ENCODE measurements at places on chromosomes 3 and 15. TPM values are rescaled to one million over a fixed set of nuclear protein-coding genes. Genes with fewer than 3 reads are reported as not detected.

GRCh38 chr3:113329757-113330156, 111.5 kb downstream of the CFAP44 start:
- DNase-seq: no peak

DNA sequence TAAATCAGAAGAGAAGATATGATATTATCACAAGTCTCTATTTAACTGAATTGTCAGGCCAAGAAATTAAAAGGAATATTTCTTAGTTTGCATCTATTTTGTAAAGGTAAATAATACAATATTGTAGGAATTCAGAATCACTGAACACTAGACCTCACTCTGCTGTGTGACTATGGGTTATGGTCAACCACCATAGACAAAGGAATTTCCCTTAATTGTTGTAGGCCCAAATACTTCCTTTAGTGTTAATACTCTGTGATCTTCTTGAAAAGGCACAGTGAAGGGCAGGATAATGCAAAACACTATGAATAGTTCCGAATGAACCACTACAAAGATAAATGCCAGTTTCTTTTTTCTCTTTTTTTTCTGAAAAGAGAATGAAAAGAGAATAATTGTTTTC, 162.3 kb downstream of the TUSC7 start:
- no peak for DNase-seq

Gene CEP152
- polyA plus RNA-seq: 0.71 TPM

DNA sequence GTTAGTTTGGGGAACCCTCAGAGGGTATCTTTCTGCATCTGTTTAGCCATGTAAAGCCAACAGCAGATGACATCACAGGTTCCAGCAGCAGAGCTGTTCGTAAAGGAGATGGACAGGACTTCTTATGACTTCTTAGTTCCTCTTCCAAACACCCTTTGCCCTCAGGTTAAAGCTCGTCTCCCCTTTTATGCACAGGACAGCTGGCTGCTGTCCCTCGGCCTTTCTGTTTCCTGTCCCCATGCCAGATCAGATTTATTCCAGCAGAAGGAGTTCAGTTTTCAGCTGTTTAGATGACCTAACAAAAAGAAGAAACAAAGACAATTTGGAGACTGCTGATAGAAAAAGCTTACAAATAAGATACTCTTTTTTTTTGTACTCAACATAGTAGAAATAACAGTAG, 45.1 kb downstream of the SEC22A start:
- peak; percentile 15 for DNase-seq

Gene CFAP91
- polyA plus RNA-seq: 3.7 TPM

GRCh38 chr15:38692789-38693062, 128.1 kb upstream of the RASGRP1 start:
- no peak for DNase-seq

DNA sequence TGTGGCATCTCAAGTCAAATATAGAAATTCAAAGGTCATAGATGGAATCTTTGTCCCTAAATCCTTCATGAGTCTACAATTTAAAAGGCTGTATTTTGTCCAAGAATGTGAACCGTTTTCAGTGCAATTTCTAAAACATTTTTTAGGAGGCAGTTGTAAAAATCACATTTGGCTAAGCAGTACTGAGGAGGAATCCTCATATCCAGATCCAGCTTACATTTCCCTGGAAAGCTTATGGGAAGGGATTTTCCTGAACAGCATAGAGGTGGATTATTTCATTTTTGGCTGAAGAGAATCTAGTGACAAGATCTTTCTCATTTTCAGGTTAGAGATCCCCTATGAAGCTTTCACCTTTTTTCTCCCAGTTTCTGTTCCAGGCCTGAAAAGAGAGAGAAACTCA, 178.4 kb downstream of the POLR2M start:
- DNase-seq: no peak

DNA sequence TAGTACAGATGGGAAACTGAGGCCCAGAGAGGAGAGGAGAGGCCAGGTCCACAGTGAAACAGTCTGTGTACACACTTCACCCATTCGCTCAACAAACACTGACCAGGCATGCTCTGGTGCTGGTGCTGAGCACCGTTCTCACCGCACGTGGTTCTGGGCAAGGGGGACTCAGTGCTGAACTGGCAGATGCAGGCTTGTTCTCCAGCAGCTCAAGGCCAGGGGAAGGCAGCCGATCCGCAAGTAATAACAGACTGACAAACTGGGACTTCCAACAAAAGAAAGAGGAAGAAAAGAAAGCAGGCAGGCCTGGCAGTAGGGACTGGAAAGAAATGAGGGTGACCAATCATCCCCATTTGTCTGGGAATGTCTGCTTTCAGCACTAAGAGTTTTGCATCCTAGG, 25.6 kb upstream of the LINGO1 start:
- no peak for DNase-seq

DNA sequence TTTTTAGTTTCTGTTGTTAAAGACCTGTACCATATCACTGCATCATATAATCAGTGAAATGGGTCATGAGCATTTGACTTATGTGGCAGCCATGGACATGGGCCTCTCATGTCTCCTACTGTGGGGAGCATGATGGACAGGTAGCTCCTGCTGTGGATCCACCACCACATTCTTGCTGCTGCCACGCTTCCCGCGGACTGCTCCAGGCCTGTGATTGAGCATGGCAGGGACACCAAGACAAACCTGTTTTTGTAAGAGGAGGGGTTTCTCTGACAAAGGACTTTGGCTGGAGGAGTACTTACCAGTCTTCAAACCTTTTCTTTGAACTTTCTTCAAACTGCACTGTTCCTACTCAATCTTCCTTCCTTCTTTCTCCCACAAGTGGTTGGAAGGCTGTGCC, 17.9 kb upstream of the P2RY14 start:
- no peak for DNase-seq

DNA sequence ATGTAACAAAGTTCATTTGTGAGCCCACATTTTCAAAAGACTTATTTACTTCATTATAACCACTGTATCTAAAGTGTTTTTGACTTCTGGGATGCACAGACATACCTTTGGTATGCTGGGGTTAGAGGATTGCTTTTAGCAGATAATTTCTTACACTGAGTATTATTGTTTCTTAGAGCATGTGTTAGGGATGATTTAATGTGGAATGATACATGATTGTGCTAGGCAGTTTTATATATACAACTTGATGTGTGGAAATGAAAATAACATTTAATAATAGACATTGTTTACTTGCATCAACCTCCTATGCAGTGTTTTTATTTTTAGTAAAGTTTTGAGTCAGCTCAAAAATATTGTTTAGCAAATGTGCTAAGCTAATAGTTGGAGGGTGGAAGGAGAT, 3.4 kb downstream of the KIF23 start:
- DNase-seq: no peak

Gene DZIP1L
- 6.4 TPM for polyA plus RNA-seq

GRCh38 chr3:152328841-152329240, 60.1 kb downstream of the MBNL1 start:
- no peak for DNase-seq

- DNase-seq: no peak
These were observed 18.8 kb downstream of the APH1B start for GRCh38 chr15:63296195-63296594.

Gene C2CD4A
- polyA plus RNA-seq: not detected

DNA sequence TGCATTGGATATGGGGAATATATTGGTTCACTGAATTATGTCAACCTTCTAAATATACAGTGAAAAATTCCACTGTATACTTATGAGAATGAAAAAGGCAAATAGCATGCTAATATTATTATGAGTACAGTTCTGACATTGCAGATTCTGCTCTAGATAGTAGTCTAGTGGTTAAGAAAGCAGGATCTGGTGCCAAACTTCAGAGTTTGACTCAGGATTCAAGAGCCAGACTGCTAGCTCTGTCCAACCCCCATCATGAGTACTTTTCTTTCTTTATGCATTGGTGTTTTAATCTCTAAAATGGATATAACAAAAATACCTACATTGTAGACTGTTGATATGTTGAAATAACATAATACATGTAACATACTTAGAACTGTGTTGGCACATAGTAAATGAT, 57.3 kb upstream of the PLSCR4 start:
- no peak for DNase-seq

Gene COL8A1
- polyA plus RNA-seq: 16.7 TPM

GRCh38 chr3:48952510-48953118, 34.0 kb downstream of the ARIH2 start:
- DNase-seq: peak; percentile 36

DNA sequence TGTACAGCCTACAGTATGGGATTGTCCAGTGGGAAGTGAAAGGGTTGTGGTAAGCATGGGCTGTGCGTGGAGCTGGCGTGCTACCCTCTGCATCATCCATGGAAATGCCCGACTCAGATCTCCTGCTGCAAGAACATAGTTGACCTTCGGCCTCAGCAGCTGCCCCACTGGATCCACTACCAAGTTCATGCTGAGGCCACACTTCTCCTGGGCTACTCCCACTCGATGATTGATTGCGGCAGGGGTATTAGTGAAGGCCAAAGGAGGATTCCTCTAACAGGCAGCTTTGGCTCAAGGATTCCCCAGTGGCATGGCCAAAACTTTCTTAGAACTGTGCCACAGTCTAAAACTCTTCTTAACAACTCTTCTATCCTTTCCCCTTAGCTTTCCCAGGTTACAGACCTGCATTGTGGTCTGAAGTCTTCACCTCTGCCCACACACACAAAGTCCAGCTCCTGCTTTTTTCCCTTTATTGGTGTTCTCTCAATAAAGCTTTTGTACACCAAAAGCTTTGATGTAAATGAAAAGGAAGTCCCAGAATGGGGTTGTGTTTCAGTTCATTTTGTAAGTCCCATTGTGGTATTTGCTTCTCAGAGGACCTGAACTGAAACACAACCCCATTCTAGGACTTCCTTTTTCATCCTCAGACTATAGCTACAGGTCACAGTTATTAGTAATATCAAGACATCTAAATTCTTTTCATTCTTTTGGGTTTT, 4.9 kb upstream of the TBC1D5 start:
- no peak for DNase-seq

DNA sequence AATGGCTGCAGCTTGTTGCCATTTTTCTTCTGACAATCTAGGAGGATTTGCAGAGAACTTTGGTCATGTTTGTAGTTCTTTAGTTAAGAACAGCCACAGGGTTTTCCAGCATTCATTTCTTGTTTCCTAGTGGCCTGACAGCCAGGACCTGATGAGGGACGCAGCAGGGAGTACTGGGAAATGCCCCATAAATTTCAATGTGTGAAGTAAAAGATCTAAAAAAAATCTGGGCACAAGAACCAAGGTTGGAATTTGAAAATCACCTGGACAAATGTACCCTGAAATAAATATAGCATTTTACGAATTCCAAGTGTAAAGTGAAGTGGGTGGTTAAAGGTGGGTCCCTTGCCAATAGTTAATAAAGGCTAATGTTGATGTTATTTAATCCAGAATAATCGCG, 195.0 kb downstream of the ZIC1 start:
- no peak for DNase-seq

- no peak for DNase-seq
These were observed 33.3 kb downstream of the PCSK6 start for GRCh38 chr15:101456057-101456739.

Gene IREB2
- 9.5 TPM for polyA plus RNA-seq

DNA sequence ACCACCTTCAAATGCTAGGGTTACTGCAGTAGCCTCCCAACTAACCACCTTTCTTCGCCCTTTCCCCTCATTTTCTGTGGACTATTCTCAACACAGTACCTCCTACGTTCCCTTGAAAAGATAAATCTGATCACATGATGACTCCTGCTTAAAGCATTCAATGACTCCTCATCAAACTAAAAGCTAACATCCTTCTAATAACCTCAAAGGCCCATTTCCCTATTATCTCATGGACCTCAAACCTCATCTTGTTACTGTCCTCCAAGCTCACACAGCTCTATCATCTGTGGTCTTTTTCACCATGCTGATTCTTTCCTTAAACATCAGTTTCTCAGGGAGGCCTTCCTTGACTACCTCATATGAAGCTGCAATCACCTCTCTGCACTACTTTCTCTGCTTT, 29.6 kb downstream of the GADL1 start:
- DNase-seq: no peak

- no peak for DNase-seq
These were observed 52.6 kb downstream of the CCK start for GRCh38 chr3:42213417-42213816.

Gene CNBP
- 240 TPM for polyA plus RNA-seq

- DNase-seq: no peak
These were observed 10.4 kb upstream of the BAHD1 start for GRCh38 chr15:40430271-40430805.

GRCh38 chr3:48915296-48915695, 3.3 kb upstream of the ARIH2 start:
- DNase-seq: no peak

- no peak for DNase-seq
These were observed 54.8 kb upstream of the CMSS1 start for GRCh38 chr3:99762901-99763300.

Gene NR1I2
- polyA plus RNA-seq: not detected

GRCh38 chr15:47965297-47965696, 155.5 kb upstream of the SLC24A5 start:
- no peak for DNase-seq

DNA sequence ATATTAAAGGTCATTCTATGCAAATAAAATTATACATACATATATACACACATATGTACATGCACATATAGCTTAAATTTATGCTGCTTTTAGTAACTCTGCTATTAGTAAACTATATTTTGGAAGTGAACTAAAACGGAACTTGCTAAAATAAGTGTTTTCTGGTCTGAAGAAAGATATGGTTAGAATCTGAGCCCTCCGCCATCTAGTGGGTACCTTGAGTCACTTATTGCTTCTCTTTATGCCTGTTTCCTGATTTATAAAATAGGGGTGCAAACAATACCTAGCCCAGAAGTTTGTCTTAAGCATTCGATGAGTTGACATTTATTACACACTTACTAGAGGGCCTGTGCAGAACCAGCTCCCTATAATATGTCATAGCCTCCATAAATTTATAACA, 255.7 kb downstream of the CNTN6 start:
- DNase-seq: no peak

GRCh38 chr3:152786977-152787681, 47.8 kb upstream of the P2RY1 start:
- DNase-seq: no peak

Gene ELL3
- polyA plus RNA-seq: 0.89 TPM

DNA sequence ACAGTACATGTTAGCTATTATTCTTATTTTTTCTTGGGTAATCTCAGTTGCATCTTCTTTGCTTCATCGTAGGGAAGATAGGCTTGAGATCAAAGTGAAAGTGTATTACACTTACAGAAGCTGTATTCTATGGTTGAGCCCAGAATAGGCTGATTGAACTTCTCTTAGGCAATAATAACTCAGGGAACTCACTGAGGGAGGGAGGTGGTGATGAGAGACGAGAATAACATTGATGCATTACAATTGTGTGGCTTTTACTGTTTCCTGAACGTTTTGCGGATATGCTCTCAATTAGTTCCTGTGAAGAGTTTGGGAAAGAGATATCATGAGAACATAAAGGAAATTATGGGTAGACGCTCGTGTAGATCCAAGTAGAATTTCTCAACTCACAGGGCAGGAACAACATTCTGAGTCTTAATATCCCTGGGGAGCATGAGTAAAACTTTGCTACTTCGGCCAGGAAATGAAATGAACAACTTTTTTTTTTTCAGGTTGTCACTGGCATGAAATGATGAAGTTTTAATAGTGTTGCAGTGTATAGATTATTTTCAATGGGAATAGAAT, 302.2 kb downstream of the TUSC7 start:
- DNase-seq: no peak

Gene DNASE1L3
- polyA plus RNA-seq: not detected

All from SK-N-SH (cell line).